ENCODE measurements at places on chromosomes 6 and 20.

DNA sequence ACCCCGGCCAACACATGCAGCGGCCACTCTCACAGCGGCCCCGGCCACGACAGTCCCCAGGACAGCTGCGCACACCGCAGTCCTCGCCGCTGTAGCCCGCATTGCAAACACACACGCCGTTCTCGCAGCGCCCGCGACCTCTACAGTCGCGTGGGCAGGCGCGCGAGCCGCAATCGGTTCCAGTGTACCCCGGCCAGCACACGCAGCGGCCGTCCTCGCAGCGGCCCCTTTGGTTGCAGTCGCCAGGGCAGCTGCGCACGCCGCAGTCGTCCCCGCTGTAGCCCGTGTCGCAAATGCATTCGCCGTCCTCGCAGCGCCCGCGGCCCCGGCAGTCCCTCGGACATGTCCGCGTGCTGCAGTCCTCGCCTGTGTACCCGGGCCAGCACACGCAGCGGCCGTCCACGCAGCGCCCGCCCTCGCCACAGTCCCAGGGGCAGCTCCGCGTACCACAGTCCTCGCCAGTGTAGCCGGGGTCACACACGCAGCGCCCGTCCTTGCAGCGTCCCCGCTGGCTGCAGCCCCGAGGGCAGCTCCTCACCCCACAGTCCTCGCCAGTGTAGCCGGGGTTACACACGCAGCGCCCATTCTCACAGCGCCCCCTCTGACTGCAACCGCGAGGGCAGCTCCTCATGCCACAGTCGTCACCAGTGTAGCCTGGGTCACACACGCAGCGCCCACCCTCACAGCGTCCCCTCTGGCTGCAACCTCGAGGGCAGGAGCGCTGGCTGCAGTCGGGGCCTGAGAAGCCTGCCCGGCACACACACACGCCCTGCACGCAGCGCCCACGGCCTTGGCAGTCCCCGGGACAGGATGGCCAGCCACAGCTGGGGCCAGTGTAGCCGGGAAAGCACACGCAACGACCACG, 12.5 kb downstream of the TNXB start:
- DNase-seq: no peak

- DNase-seq: no peak
Observed at GRCh38 chr6:149166336-149166735, 151.2 kb upstream of the TAB2 start.

DNA sequence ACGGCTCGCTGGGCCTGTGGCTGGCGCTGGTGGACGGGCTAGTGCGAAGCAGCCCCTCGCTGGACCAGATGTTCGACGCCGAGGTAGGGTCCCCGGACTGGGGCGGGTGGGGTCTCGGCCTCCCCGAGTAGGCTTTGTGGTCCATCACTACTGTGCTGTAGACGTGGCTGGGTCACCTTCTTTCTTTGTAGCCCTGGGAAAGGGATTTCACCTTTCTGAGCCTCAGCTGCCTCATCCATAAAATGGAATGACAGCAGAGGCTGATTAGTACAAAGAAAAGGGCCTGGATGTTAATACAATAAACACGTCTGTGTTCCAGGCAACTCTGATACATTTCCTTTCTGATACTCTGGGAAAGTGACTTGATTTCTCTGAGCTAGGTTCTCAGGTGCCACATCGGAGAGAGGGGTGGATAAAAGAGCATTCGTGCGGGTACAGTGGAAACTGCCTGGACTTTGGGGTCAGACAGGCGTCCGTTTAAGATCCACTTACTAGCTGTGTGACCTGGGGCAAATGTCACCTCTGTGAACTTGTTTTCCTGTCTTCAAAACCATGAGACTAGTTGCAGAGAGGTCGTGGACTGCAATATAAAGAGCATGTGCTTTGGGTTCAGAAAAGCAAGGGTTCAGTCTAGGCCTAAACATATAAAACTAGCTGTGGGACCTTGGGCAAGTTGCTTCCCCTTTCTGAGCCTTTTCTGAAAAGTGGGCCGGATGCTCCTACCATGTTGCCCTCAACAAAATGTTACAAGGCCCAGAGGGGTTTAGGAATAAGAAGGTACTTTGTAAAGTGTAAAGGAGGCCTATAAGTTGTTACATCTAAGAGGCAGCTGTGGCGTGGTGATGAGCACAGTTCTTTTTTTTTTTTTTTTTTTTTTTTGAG, 896 bp downstream of the SYS1 start:
- no peak for DNase-seq

DNA sequence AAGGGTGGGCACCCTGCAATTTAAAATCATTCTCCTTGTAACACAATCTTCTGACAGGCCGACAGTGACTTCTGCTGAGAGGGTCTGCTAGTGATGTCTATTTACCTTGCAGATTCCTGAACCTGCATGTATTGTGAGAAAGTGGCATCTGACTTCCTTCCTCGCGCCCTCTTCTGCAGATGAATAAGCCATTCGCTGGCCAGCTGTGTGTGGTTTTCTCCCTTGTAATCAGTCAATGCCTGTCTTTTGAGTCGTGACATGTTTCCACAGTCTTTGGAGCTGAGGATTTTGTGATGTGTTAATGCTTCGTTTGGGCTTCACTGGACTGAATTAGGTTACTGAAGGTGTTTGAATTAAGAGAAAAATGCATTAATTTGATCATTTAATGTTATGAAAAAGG, 125.3 kb downstream of the GRM1 start:
- DNase-seq: no peak

GRCh38 chr6:127341471-127342202, 1.8 kb downstream of the ECHDC1 start:
- peak; percentile 64 for DNase-seq

DNA sequence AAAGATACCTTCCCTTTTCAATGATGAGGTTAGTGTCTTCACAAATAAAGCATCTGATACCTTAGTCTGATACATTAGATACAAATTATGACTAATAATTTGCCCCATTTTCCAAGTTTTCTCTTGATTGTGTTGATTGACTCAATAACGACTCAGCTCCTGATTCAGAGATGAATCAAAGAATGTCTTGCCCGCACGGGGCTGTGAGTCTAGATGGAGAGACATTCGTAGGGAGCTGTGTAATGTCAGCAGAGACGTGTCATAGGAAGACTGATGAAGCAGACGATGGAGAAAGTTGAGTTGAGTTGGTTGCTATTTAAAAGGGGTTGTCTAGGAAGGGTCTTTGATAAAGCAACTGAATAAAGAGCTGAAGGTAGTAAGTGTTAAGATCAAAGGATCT, 78.2 kb downstream of the TSHZ2 start:
- DNase-seq: no peak

DNA sequence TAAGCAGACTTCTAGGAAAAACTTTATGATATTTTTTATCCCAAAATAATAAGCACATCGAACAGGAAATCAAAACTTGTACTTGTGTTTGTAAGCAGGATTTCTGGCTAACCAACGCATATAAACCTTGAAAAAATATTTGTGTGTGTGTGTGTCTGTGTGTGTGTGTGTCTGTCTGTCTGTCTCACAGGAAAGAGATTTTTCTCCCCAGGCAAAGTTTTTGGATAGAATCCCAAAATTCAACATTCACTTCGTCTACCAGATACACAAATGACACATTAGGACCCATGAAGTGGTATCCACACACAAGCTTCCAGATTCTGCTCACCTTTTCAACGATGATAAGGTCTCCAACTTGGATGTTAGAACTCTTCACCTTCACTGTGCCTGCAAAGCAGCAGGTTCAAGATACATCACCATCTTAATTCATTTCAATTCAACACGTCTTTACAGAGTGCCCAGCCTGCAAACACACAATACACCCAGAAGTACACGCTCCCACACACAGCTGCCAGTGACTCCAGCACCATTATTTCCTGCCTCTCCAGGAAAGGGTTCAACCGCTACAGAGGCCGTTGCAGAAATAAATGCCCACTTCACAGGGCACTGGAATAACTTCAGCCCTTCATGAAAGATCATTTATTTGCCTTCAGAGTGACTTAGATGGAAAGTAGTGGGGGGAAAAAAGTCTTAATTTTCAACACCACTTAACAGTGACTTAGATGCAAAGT, 70.9 kb downstream of the ATP9A start:
- no peak for DNase-seq

GRCh38 chr6:82971877-82972460, 93.7 kb downstream of the UBE3D start:
- no peak for DNase-seq

GRCh38 chr6:134347885-134348805, 30.2 kb upstream of the SGK1 start:
- no peak for DNase-seq

DNA sequence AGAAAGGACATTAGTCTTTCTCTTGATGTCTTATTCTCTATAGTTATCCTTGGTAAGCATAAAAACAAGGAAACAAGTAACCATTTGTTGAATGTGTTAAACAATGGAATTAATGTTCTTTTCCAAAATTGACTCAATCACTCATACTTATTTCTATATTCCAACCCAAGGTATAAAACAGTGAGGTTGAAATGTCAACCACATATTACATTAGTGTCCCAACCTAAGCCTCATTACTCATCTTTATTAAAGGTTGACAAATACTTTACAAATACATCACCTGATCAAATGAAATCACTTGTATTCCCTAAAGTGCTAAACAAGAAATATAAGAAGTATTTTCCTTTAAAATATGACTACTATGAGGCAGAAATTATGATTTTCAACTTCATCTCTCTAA, 100.5 kb downstream of the ASCC3 start:
- DNase-seq: no peak

DNA sequence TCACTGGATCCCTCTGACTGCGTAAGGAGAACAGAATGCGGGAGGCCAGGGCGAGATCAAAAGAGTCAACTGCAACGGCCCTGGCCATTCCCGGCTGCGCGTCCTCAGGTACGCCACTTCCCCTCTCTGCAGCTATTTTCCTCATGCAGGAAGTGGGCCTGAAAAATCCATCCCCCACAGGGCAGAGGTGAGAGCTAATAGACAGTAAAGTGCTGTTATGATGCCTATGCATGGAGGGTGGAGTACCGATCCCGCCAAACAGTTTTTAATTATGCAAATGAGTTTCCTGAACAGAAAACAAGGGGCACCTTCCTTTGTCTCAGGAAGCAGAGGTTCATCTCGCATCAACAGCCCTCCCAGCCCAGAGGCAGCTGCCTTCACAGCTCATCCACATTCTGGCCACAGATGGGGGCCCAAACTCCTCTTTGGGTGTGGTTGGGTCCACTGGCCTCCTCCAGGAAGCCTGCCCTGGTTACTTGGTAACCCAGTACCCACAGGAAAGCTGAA, 9.3 kb downstream of the PREX1 start:
- no peak for DNase-seq

DNA sequence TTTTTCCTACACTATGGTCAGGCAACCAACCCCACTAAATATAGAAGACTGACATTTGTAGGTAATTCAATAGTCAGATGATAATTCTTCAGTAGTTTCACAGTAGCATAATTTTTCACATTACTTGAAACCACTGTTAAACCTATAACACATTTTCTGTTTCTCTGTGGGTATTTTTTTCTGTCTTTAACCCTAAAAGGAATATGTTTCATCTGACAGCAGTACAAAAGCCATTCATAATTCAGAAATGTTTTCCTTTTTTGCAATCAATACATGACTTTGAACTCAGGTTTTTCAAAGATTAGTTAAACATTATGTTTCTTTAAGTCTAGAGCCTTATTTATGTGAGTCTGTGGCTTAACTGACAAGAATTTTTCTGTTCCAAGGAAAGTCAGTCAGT, 128.6 kb upstream of the RUNX2 start:
- DNase-seq: no peak

- DNase-seq: no peak
Observed at GRCh38 chr6:15809367-15809766, 146.5 kb upstream of the DTNBP1 start.

DNA sequence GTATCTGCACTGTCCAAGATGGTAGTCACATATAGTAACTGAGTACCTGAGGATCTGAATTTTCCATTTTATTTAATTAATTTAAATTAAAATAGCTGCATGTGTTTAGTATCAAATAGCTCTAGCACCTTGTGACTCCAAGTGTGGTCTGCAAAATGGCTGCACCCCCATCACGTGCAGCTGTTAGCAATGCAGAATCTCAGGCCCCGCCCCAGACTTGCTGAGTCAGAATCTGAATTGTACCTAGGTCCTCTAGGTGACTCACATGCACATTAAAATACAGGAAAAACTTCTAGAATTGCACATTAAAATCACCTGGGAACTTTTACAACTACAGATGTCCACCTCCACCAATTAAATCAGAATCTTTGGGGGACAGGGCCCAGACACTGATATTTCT, 19.2 kb upstream of the FAM83C start:
- no peak for DNase-seq

GRCh38 chr6:1739680-1740079, 130.0 kb downstream of the FOXC1 start:
- peak; percentile 77 for DNase-seq

- no peak for DNase-seq
Observed at GRCh38 chr20:50762435-50763220, 31.2 kb downstream of the PARD6B start.
